ENCODE measurements at places on chromosomes 3 and 15.

DNA sequence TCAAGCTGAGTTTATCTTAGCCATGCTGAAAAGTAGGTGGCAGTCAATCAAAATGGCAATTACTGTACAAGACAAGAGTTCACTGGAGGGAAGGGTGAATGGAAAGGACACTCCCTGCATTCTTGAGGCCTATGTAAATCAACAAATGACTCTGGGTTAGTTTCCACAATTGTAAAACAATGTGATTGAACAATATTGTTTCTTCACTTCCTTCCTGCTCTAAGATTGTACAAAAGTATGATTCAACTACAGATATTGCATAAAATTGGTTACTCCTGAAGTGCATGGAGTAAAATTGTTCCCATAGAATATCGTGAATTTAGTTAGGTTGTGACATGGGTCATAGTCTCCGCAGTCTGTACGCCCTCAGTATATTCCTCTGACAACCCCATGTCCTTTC is 277.6 kb downstream of the LPP start:
- no peak for DNase-seq

DNA sequence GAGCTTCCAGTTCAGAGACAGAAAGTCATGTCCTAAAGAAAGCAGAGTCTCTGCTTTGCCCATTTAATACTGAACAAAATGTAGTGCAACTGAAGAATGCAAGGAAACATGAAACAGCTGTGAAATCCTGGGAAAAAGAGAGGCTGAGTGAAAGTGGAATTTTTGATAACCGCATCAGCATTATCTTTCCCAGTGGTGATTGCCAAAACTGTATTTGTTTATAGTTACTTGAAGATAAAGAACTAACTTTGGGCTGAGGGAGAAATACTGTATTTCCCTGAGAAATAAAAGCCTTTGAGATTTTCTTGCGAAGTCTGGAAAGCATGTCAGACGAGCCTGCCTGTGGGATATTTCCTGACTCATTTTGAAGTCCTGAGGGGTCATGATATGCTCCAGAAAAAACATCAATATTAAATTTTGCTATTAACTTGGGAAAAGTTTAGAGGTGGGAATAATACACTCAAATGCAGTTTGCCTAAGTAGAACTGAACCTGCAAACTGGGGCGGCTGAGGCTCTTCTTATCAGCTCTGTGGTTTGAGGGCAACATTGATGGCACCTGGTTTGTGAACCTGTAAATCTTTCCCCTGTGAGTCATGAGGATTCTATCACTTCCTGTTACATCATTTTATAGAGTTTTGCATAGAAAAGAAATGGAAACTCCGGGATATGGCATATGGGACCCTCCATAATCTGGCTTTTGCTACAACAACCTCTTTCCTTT is 855.3 kb downstream of the MCTP2 start:
- DNase-seq, result no peak

DNA sequence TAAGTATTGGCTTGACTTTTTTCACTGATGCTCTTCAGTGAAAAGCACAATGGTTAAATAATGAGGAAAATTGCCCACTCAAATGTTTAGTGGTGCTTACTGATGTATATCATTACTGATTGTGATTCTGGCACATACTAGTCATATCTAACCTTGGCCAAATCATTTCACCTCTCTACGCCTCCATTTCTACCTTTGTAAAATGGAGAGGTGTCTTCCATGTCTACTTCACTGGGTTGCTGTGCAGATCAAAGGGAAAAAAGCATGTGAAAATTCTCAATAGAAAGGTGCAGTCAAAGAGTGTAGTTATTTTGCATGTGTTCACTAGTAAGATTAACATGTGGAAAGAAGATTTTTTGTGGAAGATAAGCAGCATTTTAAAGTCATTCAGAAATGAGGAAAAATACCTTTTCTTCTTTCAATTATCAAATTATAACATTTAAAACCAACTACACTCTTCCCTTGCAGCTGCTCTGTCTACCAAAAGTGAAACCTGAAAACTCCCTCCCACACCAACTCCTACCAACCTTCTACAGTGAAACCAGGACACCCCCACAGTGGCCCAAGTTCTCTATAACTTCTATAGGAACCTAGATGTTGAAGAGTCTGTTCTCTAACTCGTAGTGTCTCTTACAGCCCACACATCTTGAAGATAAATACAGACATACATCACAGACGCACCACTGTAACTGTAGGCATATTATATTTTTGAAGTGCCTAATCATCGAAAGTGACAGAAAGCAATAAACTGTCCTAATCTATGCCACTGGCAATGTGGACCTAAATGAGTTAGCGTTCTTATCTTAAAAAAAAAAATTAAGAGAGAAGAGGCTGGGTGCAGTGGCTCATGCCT is 1.4 kb downstream of the CD200R1 start:
- DNase-seq, result no peak

GRCh38 chr15:32729700-32730395 is 12.0 kb downstream of the GREM1 start:
- DNase-seq, result no peak

DNA sequence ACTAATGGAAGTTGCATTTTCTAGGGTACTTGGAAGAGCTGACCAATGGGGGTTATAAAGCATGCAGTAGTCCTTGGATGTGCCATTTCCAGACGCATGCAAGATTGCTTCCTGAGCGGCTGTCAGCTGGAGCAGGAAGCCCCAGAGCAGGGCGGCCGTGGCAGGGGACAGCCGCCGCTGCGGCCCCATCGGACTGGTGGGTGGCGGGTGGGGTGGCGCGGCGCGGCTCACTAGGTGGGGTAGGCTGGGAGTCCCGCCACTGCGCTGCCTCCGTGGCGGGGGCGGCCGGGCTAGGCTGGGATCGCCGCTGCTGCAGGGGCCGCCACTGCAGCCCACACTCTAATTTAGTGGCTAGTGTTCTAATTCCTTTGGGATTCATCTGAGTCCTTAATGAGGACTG is 56.5 kb upstream of the FGF7 start:
- no peak for DNase-seq

- no peak for DNase-seq
Observed at GRCh38 chr3:122427857-122428471, 12.1 kb upstream of the WDR5B start.

DNA sequence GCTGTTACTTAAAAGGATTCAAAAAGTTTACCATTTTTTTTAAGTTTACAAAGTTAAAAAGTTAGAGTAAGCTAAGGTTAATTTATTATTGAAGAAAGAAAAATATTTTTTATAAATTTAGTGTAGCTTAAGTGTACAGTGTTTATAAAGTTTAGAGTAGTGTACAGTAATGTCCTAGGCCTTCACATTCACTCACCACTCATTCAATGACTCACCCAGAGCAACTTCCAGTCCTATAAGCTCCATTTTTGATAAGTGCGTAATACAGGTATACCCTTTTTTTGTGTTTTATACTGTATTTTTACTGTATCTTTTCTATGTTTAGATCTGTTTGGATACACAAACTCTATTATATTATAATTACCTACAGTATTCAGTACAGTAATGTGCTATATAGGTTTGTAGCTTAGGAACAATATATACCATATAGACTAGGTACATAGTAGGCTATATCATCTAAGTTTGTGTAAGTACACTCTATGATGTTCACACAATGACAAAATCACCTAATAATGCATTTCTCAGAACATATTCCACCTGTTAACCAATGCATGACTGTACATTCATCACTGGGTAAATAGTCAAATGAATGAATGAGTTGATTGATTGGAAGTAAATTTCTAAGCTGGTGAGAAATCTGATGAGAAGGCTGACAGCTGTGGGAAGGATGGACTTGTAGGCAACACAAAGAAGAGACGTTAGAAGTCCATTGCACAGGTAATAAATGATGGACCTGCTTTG is 95.2 kb upstream of the CDIN1 start:
- DNase-seq, result no peak

DNA sequence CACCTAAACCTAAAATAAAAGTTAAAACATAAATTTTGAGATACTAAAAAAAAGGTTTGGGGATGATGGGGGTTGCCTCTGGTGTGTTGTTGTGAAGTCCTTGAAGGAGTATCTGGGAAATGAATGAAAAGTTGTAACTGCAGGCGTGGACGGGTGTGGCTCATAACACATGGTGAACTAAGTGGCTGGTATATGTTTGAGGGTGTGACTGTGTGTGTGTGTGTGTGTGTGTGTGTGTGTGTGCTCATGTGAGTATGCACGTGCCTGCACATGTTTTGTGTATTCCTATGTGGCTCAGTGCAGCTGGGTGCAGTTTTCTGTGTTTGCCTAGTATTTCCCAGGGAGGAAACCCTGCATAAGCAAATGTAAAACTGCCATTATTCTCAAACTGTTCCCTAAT is 229.9 kb upstream of the TRIM42 start:
- DNase-seq, result no peak

DNA sequence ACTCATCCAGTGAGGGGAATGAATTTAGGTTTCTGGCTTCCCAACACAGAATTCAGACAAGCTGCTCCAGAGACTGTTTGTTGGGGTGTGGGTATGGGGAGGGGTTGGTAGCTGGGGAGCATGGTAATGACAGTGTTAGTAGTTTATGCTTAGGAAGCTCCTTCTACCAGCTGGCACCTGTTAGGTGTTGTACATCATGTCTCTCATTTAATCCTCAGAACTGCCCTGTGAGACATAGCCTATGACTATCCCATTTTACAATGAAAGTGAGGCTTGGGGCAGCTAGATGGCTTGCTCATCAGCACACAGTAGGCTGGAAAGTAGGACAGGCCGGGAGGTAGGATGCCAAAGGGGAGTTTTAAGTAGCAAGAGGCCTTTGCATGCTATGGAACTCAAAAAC is 2.5 kb downstream of the EIF4E3 start:
- no peak for DNase-seq

DNA sequence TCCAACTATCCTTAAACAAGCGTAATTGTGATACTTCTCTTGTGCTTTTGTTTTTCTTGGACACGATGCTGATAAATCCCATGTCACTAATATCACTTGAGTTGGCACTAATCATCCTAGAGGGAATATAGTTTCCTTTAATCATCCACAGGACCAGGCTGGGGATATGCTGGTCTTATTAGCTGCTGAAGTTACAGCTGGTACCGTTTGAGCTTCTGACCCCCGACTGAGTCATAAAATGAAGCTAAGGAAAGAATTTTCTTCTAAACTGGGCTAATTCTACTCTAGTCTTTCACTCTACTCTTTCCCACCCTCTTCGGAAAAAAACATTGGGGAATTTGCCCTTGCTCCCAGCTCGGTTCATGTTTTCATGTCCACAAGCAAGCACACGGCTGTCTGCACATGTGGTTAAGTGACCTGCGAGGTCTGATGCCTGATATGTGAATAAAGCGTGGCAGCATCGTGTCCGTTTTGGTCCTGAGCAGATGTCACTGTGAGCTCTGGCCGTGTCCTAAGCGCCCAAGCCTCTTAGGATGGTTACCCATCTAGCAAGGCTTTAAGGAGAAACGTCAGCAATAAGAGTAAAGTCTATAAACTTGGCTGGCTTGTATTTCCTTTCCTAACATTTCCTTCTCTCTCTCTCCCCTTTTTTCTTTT is 223.7 kb downstream of the ITPR1 start:
- peak; percentile 33 for DNase-seq

- DNase-seq, result no peak
Observed at GRCh38 chr15:98827217-98827616, 178.9 kb downstream of the IGF1R start.

DNA sequence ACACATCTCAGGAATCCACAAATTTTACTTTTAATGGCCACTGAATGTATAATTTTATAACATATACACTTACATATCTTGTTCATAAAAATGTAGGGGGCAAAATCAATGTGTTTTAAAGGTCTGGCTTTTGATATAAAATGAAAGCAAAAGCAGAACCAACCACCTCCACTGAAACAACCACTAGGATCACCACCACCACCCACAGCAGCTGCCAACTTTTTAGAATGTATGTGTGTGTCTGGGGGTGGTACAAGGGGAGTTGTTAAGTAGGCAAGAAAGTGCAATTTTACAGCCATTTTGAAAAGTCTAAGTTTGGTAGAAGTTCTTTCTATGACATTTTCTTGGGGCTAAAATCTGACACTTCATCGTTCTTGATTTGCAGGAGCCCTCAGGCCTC is 44.0 kb downstream of the OTOL1 start:
- no peak for DNase-seq

DNA sequence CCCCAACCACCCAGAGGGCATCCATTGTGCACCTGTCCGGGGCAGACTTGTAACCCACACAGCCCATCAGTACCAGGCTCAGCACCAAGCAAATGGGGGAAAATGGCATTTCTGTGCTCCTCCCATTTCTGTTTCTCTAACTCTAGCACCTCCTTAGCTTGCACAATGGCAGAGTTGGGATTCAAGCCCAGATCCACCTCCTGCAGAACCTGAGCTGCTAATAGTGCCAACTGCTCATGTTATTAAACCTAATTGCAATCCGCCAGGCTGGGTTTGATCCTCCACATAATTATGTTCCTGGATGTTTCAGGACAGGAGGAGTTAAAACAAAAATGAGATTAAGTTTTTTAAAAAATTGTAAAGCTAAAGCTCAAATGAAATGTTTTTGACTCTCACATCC is 235.0 kb downstream of the OCA2 start:
- DNase-seq, result no peak

GRCh38 chr3:141690431-141691072 is 47.5 kb upstream of the RNF7 start:
- DNase-seq, result no peak

- peak; percentile 9 for DNase-seq
Observed at GRCh38 chr15:85743392-85744055, 51.2 kb downstream of the KLHL25 start.

DNA sequence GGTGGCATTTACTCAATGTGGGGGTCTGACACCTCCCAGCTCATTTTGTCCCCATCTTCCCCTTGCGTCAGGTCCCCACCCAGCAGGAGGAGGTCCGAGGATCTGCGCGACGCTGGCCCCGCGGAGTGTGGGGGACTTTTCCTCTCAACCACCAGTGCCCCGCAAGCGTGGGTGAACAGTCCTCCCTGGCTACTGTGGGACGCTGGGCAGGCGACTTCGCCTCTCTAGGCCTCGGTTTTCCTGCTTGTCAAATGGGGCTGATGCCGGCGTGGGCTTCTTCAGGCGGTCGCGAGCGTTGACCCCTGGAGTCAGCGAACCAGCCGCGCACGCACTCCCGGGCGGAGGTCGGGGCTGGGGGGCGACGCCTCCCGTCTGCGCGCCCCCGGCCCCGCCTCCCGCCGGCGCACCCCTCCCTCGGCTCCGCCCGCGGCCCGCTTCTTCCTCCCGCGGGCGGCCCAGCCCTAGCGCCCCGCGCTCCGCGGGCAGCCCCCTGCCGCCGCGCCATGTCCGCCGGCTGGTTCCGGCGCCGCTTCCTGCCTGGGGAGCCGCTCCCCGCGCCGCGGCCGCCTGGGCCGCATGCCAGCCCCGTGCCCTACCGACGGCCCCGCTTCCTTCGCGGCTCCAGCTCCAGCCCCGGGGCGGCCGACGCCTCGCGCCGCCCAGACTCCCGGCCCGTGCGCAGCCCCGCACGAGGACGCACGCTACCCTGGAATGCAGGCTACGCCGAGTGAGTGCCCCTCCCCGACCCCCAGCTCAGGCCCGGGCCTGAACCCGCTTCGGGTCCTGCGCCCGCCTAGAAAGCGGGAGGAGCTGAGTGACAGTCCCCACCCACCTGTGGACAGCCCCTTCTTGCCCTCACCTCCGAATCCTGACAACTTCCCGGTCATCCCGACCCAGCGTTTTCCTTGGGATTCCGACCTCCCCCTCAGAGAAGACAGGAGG is at the start of gene PPM1M:
Gene PPM1M (plus strand): TSS at position 438 of the 942 bp plus-strand sequence. CDS start 66 bp downstream, at position 504.
- no peak for DNase-seq

- DNase-seq, result no peak
Observed at GRCh38 chr3:58607816-58608215, 30.6 kb upstream of the FAM107A start.

- DNase-seq, result peak; percentile 34
Observed at GRCh38 chr15:26051761-26052675, 188.9 kb upstream of the ATP10A start.

Data from testis (tissue), 5 donors.